Stimulated activated CD8-positive, alpha-beta memory T cell treated with anti-CD3 and anti-CD28 coated beads, Interleukin-4, amount 100 ng/mL, for 4 hours (primary cell): ENCODE measurements at places on chromosomes 1 and 21.

- no peak for DNase-seq
These were observed 40.5 kb upstream of the SRP9 start for GRCh38 chr1:225737161-225737560.

DNA sequence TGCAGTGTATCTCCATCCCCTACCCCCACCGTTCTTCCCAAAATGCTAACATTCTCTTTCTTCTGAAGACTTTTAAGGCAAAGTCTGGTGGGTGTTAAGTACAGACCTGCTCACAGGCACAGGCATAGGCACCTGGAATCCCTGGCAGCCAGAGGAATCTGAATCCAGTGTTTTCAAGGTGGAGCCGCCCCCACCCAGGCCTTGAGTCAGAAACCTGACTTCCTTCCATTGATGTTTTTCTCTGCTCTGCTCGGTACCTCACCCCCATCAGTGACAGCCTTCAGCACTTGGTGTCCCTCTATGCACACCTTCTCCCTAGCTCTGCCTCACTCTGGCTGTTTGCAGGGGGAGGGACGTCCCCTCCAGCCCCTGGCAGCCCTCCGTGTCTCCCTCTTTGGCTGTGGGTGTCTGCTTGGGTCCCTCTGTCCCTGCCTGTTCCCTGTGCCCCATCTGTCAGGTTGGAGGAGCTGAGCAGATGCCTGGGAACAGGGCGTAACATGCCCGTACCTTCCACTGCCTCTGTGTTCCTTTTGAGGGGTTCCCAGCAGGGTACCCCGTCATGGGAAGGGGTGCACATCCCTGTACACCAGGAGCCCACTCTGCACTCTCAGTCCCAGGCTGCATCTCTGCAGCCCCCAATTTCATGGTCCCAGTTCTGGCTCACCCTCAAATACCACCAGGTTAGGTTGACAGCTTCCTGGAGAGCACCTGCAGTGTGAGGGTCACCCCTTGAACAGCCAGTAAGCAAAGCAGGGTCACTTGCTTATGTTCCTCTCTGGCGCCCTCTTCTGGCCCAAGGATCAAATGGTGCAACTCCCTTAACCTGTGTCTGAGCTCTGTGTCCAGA is 6.7 kb downstream of the NCDN start:
- DNase-seq, result peak; percentile 60

DNA sequence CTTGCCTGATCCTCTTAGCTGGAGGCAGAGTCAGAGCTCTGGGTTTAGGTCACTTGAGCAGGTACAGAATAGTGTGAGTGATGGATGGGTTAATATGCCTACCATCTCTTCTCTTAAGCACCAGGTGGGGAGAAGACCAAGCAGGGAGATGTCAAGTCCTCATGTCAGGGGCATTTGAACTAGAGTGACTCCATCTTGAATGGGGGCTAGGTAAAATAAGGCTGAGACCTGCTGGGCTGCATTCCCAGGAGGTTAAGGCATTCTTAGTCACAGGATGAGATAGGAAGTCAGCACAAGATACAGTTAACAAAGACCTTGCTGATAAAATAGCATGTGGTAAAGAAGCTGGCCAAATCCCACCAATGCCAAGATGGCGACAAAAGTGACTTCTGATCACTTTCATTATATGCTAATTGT is 77.4 kb upstream of the BTG3 start:
- DNase-seq, result no peak

- no peak for DNase-seq
These were observed 147.8 kb downstream of the SLC45A1 start for GRCh38 chr1:8465692-8466091.

- DNase-seq, result no peak
These were observed 166.5 kb upstream of the CD34 start for GRCh38 chr1:208077232-208078075.

- no peak for DNase-seq
These were observed 83.1 kb upstream of the ERRFI1 start for GRCh38 chr1:8109216-8109615.

DNA sequence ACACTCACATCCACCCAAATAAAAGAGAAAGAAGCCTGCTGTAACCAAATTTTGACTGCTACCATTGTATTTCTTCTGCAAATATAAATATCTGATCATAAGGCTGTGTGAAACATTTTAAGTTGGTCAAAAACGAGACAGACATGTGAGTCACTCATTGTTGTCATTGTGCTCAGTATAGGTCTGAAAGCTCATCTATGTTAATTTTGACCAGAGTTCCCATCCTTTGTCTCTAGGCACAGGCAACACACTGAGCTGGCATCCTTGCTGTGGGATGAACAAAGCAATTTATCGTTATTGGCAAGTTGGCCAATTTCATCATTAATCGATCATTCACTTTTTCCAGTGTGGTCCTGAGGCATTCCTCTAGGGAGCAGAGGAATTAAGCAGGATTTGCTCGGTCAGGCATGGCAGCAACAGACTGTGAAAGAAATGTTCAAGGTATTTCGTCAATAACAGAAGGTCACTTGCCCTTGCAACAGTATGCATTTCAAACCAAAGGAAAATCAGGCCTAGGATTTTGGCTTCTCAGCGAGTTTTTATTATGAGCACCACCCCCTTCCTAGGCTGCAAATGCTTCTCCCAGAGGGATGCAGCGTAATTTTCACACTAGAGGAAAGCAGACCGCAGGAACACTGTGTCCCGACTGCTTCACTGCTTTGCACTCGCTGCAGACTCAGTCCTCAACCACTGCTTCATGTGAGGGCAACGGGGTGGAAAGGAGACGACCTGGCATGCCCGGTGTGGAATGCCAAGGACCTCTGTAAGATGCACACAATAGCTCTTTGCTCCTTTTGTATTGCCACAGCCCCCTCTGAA is 87.9 kb upstream of the SMYD2 start:
- DNase-seq, result no peak

- no peak for DNase-seq
These were observed 1.5 kb downstream of the C1orf159 start for GRCh38 chr1:1114431-1114830.

DNA sequence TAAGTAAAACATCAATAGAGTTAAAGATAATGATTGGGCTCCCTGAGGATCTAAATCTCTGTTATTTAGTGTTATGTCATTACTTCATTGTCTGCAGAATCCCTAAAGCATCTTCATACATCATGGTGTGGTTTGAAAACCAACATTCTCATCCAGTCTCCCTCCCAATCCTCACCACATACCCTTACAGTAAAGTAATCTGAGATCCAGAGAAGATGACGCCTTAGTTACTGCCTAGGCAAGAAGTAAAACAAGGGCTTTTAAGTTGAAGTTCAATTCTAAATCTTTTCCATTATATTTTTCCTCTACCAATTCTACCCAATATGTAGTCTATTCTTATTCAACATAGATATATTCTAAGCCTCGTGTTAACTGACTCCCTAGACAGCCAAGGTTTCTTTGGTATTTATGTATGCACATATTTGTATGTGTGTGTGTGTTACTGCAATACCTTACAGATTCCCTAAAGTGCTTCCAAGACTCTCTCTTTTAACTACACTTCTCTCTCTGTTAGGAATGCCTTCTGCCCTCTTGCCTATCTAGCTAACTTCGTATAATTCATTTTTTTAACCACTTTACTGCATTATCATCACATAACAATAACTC is 17.3 kb downstream of the DPH5 start:
- no peak for DNase-seq

- no peak for DNase-seq
These were observed 846.9 kb upstream of the ADAMTS5 start for GRCh38 chr21:27813750-27814149.

- no peak for DNase-seq
These were observed 86.8 kb downstream of the SLC45A1 start for GRCh38 chr1:8404460-8405370.

- no peak for DNase-seq
These were observed 57.8 kb downstream of the KCNJ15 start for GRCh38 chr21:38314558-38314957.

DNA sequence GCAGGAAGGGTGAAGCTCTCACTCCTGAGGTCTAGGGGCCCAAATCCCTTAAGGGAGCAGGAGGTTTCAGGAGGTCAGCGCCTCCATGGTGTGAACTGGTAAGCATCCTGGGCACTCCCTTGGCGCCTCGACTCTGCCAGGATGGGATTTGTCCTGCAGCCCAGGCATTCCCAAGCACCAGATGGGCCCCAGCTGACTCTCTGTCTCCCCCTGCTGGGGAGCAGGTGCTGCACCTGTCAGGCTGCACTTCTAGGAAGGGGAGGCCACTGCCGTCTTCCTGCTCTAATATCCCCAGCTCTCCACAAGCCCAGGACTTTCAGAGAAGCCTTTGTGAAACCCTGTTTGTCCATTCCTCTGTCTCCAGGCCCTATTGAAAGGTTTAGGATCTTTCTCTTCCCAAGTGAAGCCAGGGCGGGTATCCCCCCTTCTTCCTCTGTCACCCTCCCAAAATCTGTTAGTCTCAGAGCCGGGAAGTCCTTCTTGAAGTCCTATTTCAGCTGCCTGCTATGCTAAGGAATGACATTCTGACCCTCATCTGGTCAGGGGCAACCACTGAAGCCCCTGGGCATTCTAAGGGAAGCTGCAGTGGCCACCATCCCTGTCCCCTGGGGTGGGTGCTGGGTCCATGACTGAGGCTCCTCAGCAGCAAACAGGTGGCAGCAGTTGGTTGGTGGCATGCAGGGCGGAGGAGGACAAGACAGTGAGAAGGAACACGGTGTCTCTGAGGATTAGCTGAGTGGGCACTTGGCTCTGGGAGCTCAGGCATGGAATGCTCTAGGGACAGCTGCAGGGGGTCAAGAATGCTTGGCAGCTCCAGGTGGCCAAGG is 3.2 kb downstream of the MYBPH start:
- peak; percentile 2 for DNase-seq

DNA sequence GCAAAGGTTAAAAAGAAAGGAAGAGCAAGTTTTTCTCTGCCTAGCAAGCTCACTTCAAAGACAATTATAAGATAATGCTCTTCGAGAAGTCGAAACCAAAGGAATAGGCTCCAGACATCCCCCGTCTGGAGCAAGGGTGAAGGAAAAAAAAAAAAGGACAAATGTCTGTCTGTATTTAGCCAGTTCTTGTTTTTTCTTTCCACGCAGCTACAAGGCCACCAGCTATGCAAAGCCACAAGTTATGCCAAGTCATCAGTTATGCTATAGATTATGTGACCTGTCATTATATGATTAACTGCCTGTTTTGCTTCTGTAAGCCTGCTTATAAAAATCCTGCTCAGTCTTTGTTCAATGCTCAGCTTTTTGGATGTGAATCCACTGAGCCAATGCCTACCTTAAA is 2.4 kb upstream of the THEM5 start:
- no peak for DNase-seq

- DNase-seq, result no peak
These were observed 35.2 kb upstream of the VAV3 start for GRCh38 chr1:108000184-108000583.

DNA sequence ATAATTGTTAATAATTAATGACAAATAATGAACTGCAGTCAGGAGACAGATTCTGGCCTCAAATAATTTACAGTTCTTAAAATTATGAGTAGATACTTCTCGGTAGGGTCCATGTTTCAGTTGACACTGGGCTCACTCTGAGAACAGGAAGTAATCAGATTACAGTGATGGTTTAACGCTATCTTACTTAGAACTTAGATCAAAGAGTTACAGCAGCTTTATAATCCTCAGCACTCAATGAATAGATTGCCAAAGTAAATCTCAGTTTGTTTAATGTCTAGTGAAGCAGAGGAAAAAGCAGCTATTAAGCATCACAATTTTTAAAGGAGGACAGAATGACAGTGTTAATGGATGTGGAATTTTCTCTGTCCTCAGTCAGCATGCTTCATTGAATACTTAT is 79.6 kb downstream of the PDE4B start:
- no peak for DNase-seq

GRCh38 chr1:90993245-90993644 is 28.6 kb downstream of the ZNF644 start:
- no peak for DNase-seq

GRCh38 chr21:44692798-44693512 is 4.0 kb upstream of the KRTAP10-12 start:
- no peak for DNase-seq

GRCh38 chr1:155933591-155934096 is 569 bp downstream of the KHDC4 start:
- DNase-seq, result no peak

DNA sequence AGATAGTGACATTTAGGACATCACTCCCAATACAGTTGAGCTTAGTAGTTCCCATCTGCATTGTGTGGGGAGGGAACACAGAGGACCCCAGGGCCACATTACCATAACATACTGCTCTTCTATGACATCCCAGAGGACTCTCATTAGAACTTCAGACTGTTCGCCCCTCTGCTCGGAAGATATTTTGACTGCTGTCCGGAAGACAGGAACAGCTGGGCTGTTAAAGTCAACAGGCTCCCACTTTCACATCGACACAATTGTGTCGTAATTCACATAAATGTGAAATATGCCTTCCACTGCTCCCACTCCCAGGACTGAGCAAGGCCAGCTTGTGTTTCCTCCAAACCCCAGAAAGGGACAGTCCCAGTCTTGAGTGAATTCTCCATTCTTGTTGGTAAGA is 158.4 kb downstream of the SEC16B start:
- no peak for DNase-seq

- DNase-seq, result no peak
These were observed 46.9 kb upstream of the ADAM30 start for GRCh38 chr1:119943216-119943615.

GRCh38 chr21:15062606-15062965 is 2.2 kb downstream of the NRIP1 start:
- DNase-seq, result no peak

GRCh38 chr1:47703981-47704596 is 266.2 kb downstream of the FOXD2 start:
- no peak for DNase-seq

GRCh38 chr21:45736690-45737484 is 93.4 kb downstream of the PCBP3 start:
- no peak for DNase-seq

GRCh38 chr1:192657760-192658159 is 21.8 kb downstream of the RGS13 start:
- DNase-seq, result no peak

DNA sequence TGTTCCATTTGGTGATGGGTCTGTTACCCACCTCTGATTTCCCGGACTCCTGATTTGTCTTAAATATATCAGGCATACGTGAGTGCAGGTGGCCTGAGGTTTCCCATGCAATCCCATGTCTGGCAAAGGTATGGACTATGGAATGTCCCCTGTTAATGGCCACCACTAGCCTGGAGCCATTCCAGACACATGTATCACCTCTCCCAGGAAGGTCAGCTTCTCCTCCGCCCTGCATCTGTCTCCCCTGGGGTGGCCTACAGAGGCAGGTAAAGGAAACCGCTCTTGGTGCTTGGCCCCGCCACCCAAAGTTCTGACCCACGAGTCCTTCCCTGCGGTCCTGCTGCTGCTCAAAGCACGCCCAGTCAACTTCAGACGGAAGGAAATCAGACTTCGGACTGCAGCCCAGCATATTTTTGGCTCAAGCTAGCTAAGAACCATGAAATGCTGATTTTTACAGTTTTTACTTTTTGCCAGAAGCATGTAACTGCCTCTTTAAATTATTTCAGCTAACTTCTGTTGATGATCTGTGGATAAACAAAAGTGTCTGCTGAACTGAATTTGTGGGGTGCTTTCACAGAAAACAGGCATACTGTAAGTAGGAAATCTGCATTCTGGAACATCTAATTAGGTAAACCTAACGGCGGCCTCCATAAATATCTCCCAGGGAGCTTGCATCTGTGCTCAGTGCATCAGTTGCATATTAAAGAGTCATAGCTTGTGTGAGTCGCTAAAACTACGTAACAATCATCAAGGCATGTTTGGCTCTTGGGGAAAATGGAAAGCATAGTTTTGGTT is 105.9 kb downstream of the PCP4 start:
- no peak for DNase-seq
